ENCODE measurements at places on chromosomes 6 and 20.

DNA sequence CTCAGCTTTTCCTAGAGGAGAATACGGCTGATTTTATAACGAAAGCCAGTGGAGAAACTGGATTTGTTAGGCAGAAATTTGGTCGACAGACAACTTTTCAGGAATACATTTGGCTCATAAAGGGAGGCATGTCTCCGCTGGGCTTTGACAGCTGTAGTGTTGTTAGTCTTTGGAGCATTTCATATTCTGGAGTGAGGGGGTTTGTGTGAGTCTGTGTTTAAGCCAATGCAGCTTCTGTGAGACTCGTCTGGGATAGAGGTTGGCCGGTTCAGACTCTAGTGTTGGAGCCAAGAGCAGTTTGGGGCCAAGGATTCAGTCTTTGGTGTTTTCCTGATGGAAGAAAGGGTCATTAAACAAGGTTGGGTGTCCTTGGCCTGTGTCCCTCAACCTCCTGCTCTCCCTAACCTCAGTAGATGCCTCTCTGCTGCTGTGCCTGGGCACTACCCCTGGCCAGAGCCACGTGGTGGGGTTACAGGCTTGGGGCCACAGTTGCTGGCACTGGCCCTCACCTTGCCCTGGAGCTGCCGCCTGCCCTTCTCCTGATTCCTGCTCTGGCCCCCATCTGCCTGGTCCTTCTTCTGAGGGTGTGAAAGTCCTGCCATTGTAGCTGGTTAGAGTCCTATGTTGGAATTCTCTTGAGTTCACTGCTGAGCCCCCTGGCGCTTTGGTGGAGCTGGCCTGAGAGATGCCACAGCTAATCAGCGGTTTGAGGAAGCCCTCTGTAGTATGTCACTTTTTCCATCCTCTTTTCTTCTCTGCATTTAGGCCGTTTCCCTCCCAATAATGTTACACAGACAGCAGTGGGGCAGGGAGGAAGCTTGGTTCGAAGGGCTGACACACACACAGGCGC, 6.9 kb downstream of the PTK7 start:
- ATAC-seq = no peak

- peak; percentile 62 for ATAC-seq
Measured at GRCh38 chr6:138493413-138493812, 5.9 kb downstream of the NHSL1 start.

DNA sequence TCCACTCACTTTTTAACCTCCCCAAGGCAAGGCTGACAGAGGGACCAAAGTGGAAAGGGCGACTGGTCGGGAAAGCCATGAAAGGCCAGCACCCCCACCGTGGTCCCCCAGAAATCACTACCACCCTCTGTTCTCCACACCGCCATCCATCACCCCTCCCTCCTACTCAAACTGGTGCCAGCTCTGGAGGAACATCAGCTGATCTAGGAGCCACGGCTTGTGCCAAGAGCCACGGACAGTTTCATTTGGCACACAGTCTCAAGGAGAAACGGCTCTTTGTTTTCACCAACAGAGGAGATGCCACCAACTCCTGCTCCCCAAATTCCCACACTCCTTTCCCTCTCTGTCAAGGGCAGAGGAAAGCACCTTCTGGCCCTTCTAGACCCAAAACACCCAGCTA, 26.0 kb downstream of the TBC1D7 start:
- ATAC-seq = no peak

DNA sequence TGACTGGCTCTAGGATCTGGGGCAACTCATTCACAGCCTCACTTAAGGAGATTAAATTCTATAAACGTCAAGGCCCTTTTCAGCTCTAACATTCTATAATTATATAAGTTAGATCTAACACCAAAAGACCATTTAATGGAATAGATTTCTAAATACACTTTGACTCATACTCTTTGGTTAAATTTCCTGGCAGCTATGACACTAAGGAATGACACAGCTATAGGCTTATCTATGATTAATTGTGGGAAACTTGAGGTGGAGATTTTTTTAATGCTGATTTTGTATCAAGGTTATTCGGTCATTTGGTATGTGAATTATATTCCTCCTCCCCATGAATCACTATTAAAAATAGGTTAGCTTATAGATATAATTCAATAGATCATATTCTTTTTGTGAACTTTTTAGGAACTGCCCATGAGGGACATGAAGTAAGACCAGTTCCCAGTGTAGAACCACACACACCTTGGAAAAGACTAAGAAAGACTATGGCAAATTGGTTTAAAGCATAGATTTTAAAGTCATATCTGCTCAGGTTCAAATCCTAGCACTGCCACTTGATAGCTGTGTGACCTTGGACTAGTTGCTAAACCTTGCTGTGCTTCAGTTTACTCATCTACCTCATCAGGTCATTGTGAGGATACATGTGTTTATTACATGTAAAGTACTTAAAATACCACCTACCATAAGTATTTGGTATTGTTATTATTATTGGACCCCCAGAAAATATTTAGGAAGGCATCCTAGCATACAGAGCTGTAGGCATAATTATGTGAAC, 116.0 kb downstream of the CRYBG1 start:
- ATAC-seq = no peak

- no peak for ATAC-seq
Measured at GRCh38 chr6:40948570-40948969, 90.5 kb downstream of the UNC5CL start.

DNA sequence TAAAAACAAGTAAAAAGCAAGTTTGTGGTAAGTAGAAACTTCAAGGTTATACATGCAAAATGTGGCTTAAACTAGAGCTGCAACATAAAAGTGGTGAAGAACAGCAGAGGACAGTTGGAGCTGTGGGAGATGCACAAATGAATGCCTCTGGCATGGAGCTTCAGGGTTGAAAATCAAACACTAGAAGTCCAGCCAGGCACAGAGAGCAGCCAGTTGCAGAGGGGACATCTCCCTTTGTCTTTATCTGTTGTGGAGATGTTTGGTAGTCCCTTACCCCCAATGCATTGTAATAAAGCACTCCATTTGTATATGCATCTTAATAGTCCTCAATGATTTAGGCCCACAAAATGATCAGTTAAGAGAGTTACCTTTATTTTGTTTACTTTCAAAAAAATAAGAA, 73.1 kb upstream of the C20orf144 start:
- no peak for ATAC-seq

GRCh38 chr20:19463597-19463996, 251.2 kb downstream of the SLC24A3 start:
- no peak for ATAC-seq

GRCh38 chr6:4645713-4646360, 130.4 kb upstream of the CDYL start:
- no peak for ATAC-seq

DNA sequence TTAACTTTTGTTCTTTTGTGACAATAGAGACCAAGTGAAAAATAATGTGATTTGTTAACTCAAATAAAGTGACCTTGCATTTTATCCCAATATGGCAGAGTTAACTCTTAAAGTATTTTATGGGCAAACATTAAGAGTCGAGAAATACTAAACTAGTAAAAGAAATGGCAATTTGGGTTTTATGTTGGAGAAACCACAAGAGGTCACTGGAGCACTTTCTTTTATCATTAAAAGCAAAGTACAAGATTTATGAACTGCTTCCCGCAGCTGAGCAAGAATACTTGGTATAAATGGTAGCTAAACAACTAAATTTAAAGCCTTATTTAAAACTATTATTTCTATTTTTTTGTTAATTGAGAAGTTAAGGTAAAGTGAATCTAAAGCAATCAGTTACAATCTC, 33.5 kb upstream of the MCM9 start:
- ATAC-seq = no peak

GRCh38 chr20:33663161-33664084, 1.3 kb downstream of the C20orf144 start:
- peak; percentile 58 for ATAC-seq

GRCh38 chr6:80340280-80340679, 233.8 kb downstream of the BCKDHB start:
- ATAC-seq = no peak
